ENCODE measurements at places on chromosomes 7 and 10.

GRCh38 chr10:62399211-62399610 lies 25.0 kb downstream of the ZNF365 start:
- no peak for DNase-seq

GRCh38 chr10:124644236-124644635 lies 99.9 kb downstream of the FAM53B start:
- no peak for DNase-seq

DNA sequence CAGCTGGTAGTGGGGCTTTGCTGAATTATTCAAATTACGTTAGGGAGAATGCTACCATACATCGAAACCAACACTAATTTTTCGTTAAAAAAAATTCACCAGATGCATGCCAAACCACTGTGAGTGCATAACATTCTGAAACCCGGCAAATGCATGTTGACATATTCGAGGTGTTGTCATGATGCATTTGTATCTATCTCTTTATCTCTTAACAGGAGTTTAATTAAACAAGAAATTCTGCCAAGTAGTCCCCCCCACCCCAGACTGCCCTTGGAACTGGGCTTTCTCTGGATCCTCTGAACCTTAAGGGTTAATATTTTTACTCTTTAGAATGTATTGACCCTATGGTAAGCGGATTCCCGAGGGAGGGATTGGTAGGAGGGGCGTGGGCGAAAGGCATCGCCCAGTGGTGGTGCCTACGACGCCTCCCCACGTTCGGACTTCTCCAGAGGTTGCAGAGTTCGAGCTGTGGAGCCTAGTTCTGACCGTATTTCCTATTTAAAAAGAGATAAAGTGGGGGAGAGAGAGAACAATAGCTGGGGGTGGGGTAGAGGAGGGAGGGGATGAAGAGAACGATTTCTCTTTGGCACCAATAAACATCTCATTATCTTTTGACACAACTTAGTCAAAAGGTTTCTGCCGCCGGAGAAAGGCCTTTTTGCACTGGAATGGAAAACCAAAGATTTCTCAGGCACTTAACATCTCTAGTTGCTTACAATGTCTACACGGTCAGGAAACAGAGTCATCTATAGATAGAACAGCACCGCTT lies 7.2 kb downstream of the DLX6 start:
- no peak for DNase-seq

- DNase-seq, result no peak
Measured at GRCh38 chr7:133778472-133778871, 348.7 kb upstream of the LRGUK start.

- DNase-seq, result no peak
Measured at GRCh38 chr10:57884407-57884806, 383.3 kb downstream of the IPMK start.
